ENCODE measurements at places on chromosomes 4 and X. TPM values are rescaled to one million over a fixed set of nuclear protein-coding genes. Genes with fewer than 3 reads are reported as not detected.

Gene TTC29
- not detected for total RNA-seq

Gene SOWAHD
- 0.06 TPM for total RNA-seq

Gene HTN3
- total RNA-seq: not detected

Gene DACH2
- total RNA-seq: not detected

Gene L1CAM
- 19.5 TPM for total RNA-seq

Gene MMGT1
- 20.4 TPM for total RNA-seq

Gene VSIG1
- 0.12 TPM for total RNA-seq

All from A549 treated with dexamethasone at 1 μM for 4 hours (cell line).